ENCODE measurements at places on chromosomes 13 and 19.

GRCh38 chr13:24893863-24894262 lies 129.9 kb downstream of the RNF17 start:
- no peak for DNase-seq

DNA sequence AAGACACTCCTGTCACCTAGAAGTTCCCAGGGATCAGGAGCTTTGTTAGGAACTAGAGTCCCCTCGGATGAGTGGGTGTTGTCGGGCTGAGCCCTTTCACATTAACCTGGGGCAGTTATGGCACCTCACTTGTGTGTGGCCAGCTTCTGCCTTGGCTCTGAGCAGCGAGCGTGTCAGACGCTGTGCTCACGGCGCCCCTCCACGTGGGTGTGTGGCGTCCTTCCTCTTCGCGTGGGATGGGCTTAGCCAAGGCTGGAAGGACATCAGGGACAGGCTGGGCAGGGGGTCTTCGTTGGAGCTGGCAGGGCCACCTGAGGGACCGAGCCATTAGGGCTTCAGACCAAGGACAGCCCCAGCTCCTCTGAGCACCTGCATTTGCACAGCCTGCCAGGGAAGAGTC lies 23.4 kb downstream of the DOT1L start:
- DNase-seq = no peak

GRCh38 chr19:518598-519231 lies 11.4 kb downstream of the TPGS1 start:
- no peak for DNase-seq

- DNase-seq = no peak
Measured at GRCh38 chr13:112990783-112991182, 21.8 kb downstream of the MCF2L start.

GRCh38 chr19:38838208-38838985 lies 6.8 kb upstream of the ECH1 start:
- DNase-seq = no peak

GRCh38 chr19:32318884-32319520 lies 26.4 kb upstream of the ZNF507 start:
- no peak for DNase-seq

DNA sequence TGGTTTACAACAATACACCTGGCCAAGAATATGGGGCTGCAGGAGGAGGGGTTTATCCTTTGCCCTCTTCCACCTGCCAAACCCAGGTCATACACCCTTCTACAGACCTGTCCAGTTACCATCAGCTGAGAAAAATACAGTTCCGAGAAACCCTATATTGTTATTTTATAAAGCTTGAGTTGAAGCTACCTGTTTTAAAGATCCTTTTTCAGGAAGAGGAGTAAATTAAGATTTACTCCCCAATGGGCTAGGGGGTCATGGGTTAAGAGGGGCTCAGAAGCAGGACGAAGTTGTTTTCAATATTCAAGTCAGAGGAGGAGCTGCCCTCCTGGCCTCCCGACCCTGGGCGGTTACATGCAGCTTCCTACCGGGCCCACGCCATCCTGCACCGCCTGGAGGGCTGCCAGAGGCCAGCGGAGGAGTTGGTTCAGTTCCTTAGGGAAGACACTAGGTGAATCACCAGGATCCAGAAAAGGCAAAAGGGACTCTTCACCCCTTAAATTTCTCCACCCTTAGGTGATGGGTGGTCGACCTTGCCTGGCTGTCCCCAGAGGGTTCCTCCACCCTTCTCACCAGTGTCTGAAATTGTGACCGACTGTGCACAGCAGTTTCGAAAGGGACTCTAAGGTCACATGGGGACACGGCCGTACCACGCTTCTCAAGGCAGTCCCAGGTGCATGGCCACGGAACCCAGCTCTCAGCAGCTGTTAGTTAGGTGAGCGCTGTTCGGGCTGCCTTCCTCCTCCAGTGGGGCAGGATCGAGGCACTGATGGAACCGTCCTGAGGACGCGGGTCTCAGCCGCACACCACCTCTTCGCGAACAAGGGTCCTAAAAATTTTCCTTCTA lies 1.2 kb downstream of the GJB2 start:
- no peak for DNase-seq

DNA sequence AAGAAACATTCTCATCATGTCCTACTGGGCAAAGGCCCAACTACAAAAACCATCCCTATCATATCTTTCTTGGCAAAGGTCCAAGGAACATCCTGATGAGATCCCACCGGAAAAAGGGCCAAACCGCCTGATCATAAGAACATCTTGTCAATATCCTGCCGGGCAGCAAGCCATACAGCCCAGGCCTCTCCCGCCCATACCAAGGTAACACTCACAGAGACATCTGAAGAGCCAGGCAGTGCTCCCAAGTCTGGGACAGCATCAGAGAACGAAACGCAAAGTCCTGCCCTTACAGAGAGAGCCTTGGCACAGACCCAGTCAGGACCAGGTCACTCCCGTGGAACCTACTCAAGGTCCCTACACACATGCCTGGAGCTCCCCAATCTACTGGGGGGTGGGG lies 18.5 kb upstream of the ZNF331 start:
- DNase-seq = no peak

DNA sequence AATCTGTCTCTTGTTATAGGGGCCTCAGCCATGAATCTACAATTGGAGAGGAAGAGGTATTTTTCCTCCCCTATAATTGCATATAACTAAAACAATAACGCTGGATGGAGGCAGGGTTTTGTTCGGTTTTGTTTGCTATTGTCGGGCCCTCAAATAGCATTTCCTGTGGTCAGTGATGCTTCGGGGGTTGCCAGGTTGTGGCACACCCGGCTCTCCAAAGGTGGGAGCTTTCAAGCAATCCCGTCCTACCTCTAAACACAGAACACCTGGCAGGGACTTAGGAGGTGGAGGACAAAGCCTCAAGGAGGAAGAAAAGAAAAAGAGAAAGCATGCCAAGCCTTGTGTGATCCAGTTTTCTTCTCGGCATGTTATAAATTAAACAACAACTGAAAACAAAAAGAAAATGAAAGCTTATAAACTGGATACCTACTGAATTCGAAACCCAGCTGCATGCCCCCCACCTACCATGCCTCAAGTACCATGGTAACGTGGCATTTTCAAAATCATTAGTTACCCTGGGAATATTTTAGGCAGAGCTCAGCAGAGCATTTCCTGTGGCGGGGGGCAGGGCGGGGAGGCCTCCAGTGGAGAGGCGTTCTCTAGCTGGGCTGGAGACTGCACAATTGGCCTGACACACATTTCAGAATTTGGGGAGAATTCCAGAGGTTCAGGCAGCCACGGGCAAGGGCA lies 213.8 kb downstream of the DCLK1 start:
- DNase-seq = no peak

- no peak for DNase-seq
Measured at GRCh38 chr19:13029893-13030292, 34.6 kb downstream of the NFIX start.

DNA sequence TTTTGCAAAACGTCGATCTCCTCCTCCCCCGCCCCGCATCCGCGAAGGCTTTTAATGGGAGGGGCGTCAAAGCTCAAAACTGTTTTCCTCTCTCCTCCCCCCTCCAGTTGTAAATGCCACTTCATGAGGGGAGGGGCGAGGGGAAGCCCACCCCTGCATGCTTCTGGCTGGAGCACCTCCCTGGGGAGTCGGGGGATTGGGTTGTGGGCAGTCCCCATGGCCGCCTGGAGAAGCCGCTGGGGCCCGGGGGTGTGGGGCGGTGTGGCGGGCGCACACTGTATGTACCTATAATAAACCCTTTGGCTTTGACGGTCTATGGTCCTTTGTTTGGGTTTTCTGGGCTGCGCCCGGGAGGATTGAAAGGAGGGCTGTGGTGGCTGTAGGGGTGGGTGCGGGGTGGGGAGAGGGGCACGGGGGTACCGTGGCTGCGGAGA lies 505 bp upstream of the SHKBP1 start:
- DNase-seq = no peak

DNA sequence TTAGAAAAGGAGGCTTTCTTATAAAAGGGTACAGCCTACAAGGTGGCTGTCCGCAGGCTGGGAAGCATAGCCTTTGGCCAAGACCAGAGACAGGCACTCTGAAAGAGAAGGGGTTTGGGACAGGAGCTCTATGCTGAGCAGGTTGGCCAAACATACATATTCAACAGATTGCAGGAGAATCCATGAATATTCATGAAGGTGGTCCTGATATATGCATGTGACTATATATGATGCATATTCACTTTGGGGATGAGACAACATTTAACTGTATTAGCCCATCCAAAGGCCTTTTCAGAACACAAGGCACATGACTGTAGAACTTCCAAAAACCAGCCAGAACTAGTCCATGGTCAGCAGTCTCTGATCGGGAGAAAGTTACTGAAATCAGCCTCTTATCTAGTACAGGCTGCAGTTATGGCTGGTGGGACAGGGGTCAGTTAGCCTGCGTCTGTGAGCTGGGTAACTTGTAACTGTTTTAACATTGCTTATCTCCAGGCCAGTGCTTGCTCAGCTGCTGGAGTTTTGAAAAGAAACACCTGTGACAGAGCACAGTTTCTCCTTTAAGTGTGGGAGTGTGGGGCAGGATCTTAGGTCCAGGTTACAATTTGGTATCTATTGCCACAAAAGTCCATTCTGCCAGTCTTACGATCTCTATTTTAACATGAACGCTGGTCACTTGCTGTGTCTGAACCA lies 924.2 kb downstream of the UQCRFS1 start:
- DNase-seq = no peak

DNA sequence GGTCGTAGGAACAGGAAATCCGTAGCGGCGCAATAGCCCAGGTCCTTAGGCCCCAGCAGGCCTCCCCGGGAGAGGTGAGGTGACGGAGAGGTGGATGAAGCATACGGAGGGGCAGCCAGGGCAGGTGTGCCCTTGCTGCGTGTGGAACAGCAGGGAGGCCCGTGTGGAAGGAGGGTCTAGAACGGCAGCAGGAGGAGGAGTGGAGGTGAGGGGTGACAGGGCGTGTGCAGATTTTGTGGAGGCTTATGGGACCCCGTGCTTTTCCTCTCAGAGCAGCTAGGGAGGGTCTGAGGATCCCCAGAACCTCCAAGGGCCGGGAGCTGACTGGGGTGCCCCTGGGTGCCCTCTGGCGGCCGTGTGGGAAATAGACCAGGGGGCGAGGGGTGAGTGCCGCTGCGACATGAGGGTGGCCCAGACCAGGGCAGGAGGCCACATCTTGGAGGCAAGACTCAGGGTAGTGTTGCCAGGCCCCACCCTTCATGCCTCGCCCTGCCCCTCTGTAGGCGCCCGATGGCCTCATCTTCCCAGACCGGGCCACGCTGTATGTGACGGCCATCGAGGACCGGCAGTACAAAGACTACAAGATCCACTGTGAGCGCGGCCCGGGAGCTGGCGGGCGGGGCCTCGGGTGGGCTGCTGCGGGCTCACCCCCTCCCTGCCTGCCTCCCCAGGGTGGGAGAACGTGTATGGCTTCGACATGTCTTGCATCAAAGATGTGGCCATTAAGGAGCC lies 5.0 kb upstream of the ADM5 start:
- no peak for DNase-seq

DNA sequence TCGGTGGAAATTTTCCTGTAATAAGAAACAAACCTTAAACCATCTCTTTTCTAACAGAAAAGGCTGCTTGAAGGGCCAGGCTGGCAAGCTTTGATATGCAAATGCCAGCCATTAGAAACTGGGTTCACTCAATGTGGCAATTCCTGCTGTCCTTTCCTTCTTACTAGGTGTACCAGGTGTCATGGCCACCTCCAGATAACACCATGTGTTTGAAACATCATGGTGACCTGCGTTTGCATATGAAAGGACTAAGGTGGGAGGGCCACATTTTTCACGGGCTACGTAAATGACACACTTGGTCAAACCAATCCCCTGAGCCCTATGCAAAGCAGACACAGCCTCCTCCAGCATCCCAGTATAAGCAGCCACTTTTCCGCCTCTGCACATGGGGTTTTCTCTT lies 789.1 kb upstream of the SLITRK5 start:
- no peak for DNase-seq

DNA sequence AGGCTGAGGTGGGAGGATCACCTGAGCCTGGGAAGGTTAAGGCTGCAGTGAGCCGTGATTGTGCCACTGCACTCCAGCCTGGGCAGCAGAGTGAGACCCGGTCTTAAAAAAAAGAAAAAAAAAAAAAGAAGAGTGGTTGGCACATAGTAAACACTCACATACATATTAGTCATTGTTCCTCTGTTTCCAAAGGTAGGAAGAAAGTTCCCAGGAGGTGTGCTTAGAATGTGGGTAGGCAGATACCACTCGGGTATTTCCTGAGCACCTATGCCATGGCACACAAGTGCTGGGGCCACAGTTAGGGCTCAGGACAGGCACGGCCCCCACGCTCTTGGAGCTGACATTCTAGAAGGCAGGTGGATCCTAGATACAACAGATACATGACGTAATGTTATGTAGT lies 41.4 kb downstream of the SIPA1L3 start:
- DNase-seq = no peak

- DNase-seq = no peak
Measured at GRCh38 chr13:113898391-113898790, 34.5 kb upstream of the GAS6 start.

DNA sequence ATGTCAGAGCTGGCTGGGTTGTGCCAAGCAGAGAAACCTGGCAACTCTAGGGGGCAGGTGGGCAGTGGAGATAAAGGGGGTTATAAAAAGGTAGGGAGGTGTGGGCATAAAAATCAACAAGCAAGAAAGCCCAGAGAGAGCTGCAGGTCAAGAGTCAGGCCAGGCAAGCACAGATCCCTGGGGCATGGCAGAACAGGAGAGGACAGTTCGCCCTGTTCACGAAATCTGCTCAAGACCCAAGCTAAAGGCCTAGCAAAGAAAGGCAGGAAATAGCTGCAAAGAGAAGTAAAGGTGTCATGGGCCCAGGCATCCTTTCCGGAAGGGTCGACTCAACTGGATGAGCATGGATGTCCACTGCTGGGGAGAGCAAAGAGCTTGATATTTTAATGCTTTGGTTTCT lies 3.4 kb downstream of the MBNL2 start:
- no peak for DNase-seq

DNA sequence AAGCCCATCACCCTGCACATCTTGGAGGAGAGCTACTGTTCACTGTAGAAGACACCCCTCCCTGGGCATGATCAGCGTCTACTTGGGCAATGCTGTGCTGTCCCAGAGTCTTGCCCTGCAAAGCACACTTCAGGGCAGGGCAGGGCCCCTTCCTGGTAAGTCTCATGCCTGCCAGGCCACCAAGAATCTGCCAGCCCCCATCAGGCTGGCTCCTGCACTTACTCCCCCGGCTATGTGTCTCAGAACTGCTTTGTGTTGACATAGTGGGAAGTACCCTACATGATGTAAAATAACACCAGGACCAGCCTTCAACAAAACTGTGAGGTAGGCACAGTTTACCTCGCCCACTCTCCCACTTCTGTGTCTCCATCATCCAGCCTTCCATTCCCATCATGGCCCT lies 27.8 kb upstream of the ATP12A start:
- no peak for DNase-seq

- DNase-seq = no peak
Measured at GRCh38 chr13:102947745-102948405, 102.0 kb downstream of the ERCC5 start.

GRCh38 chr13:94343243-94343585 lies 136.3 kb downstream of the DCT start:
- DNase-seq = no peak

Data from cortex of kidney (tissue), 1 donor.